ENCODE measurements at places on chromosomes 5 and 9.
A peak's percentile ranks its signal among the peaks of the same experiment; 100 is the strongest.

GRCh38 chr5:107464416-107464815 lies 206.3 kb downstream of the EFNA5 start:
- no peak for DNase-seq

- no peak for DNase-seq
These were observed 4.1 kb downstream of the SHB start for GRCh38 chr9:38064842-38065368.

- peak; percentile 36 for DNase-seq
These were observed 742.7 kb upstream of the ZNF608 start for GRCh38 chr5:125489146-125489545.

- DNase-seq: no peak
These were observed 367.9 kb upstream of the GRAMD2B start for GRCh38 chr5:126055348-126055729.

DNA sequence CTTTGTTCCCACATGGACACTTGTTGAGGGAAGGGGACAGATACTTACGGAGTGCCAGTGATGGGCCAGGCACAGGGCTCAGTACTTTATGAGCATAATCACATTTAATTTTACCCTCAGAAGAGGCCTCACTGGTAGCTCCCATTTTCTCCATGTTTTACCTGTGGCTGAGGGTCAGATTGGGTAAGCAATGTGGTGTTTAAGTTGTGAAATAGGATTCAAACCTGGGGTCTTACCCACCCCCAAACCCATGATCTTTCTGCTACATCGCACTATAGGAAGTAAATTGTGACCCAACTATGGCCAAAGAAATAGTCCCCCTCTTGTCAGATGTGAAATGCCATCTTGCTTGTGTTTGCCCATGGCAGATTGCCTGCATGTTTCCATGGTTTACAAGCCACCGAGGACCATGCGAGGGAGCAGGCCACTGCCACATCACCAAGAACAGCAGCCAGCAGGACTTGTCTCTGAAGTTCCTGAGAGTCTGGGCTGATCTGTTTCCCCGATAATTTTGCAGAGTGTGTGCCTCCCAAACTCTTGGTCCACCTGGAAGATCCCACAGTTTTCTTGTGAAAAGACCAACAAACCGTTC lies 95.4 kb downstream of the MACROH2A1 start:
- no peak for DNase-seq

DNA sequence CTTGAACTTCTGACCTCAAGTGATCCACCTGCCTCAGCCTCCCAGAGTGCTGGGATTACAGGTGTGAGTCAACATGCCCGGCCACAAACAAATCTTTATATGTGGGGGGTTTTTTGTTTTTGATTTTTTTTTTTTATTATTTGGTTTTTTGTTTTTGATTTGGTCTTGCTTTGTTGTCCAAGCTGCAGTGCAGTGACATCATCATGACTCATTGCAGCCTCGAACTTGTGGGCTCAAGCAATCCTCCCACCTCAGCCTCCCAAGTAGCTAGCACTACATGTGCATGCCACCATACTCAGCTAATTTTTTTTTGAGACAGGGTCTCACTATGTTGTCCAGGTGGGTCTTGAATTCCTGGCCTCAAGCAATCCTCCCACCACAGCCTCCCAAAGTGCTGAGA lies 42.4 kb downstream of the ALDH7A1 start:
- no peak for DNase-seq

DNA sequence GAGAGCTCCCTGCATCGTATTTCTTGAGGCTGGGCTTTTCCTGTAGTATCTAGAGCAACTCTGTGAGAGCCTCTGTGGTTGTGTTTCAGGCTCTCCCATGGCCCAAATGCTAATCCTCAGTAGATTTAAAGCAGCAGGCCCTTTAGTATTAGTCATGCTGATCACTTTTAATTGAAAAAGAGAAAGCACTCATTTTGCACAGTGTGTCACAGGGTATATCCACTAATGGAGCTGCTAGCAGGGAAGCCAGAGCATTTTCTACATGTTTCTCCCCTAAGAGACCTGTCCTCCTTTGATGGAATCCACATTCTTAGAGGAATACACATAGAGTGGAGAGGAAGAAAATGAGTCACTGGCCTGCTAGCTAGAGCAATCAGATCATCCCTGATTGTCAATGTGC lies 348.5 kb downstream of the TMEM232 start:
- DNase-seq: no peak

DNA sequence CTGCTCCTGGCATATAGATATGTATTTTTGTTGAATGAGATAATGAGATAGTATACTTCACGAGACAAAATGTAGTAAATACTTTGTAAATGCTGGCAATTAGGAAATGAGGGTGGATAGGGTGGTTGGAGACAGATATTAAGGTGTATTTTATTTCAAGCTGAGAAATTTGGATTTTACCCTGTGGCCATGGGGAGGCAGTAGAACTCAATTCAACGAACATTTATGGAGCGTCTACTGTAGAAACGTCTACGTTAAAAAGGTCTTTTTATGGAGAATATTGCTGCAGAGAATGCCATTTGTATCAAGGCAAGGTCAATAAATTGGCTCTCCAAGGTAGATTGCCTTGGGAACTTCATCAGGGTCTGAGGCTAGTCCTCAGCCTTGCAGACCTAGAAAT lies 21.5 kb upstream of the RALGPS1 start:
- no peak for DNase-seq

- DNase-seq: no peak
These were observed 346.9 kb downstream of the DEPDC1B start for GRCh38 chr5:60352992-60353599.

- DNase-seq: no peak
These were observed 78.7 kb upstream of the NR4A3 start for GRCh38 chr9:99743006-99743405.

- DNase-seq: no peak
These were observed 10.6 kb downstream of the GPR150 start for GRCh38 chr5:95630394-95630917.

DNA sequence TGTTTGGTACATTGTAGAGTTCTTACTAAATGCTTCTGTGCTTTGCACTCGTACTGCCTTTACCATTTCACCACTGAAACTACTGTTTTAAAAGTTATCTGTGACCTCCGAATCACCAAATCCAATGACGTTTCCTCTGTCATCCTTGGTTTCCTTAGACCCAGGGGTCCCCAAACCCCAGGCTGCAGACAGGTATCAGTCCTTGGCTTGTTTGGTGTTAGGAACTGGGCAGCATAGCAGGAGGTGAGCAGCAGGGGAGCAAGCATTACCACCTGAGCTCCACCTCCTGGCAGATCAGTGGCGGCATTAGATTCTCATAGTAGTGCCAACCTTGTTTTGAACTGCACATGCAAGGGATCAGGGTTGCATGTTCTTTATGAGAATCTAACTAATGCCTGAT lies 26.8 kb upstream of the APC start:
- no peak for DNase-seq

DNA sequence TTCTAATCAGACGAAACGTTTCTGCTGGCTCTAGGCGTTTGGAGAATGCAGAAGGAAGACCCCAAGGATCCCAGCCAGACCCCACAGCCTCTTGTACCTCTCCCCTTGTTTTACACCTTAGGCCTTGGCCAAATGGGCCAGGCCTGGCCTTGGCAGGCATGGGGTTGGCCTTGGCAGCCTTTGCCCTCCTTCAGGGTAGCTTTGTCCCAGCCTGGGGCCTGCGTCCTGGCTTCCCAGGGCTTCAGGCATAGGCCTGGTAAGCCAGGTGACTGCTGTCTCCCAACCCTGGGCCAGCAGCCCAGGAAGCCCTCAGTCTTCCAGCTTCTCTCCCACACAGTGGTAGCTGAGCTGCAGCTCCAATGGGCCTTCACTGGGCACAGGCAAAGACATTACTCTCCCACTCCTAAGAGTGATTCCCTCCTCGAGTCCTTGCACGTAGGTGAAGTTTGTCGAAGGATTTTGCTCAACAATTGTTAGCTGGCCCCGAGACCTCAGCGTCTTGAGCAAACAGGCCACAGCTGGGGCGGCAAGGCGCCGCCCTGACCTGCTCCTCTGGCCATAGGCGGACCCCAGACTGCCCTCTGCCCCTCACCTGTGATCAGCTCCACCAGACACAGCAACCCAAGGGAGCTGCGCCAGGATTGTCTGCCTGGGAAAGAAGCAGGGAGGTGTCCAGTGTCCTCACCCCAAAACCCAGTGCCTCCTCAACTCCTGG lies 1.1 kb upstream of the PITX1 start:
- peak; percentile 16 for DNase-seq

DNA sequence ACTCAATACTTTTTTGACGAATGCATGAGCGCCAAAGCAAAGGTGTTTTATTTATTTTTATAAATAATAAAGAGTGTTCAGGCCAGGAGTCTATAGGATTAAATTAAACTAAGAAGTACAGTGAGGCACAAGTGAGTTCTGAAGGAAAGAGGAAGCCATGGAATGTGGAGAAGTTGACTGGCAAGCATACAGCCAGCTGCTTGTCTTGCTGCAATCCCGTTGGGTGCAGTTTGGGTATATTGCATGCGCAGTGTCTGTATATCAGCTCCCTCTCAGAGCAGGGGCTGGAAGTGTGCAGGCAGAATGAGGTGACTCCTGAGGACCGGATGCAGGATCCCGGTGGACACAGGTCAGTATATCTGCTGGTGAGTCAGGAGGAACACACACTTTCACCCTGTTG lies 315.6 kb downstream of the ZSWIM6 start:
- no peak for DNase-seq

- DNase-seq: no peak
These were observed 199.4 kb downstream of the ESM1 start for GRCh38 chr5:54785729-54786591.

DNA sequence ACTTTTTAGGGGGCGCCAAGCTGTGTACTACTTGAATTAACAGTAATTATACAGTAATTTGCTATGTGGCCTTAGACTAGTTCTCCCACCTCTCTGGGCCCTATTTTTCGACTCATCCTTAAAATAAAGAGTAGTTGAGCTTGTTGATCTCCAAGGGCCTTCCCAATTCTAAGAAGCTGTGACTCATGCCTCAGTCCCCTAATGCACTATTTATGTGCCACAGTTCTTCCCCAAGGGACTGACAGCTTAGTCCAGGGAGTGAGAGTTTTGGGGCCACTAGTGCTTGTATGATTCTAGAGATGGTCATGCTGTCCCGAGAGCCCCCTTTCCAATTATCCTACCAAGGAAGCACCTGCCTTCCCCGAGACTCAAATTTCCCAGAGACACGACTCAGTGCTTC lies 149.7 kb downstream of the PAPPA start:
- DNase-seq: no peak

DNA sequence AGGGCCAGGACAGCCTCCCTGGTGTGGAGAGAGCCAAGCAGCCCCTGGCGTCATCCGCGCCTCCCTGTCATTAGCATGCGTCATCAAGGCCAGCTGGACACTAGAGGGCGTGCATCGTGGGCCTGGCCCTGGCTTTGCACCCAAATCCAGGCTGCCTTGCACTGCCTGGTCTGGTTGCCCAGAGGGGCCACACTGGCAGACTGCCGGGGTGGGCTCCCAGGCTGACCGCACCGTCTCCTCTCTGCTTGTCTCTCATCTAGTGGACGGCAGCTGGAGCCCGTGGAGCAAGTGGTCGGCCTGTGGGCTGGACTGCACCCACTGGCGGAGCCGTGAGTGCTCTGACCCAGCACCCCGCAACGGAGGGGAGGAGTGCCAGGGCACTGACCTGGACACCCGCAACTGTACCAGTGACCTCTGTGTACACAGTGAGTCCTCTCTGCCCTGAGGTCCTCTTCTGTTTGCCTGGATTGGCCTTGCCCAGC lies 29.0 kb downstream of the HK3 start:
- DNase-seq: no peak

GRCh38 chr5:124605541-124605940 lies 140.9 kb downstream of the ZNF608 start:
- DNase-seq: no peak

DNA sequence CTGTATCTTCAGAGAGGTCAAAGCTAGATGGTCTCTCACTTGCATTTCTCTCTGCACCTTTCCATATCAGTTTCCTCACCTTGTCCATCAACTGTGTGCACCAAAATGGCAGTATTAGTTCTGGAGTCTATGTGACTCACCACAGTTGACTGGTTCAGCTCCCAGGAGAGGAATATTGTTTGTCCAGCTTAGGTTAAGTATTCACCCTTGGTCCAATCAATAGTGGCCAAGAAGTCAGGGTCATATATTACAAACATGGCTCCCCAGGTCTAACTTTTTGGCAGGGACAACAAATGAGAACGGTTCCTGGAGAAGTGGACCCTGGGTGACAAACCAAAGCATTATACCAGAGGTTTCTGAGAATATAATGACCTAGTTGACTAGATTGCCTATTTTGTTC lies 24.9 kb upstream of the CDC23 start:
- no peak for DNase-seq

DNA sequence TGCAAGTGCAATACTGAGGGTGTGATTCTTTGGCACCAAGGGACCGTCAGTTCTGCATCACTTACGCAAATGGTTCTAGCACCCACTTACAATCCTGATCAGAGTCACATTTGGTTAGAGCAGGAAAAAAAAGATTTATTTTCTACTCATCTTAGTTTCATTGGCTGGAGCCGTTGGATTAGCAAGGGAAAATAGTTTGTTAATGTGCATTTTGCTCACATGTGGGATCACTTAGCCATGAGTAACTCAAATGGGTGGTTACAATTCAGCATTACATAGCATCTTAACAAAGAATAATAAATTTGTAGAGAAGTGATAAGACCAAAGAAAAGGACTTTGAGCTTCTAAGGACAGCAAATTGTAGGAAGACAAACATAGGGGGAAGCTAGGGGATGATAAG lies 216.9 kb downstream of the AUH start:
- no peak for DNase-seq

Measured in NCI-H524 (cell line).